ENCODE measurements at places on chromosomes 5 and 9.
A peak's percentile ranks its signal among the peaks of the same experiment; 100 is the strongest.

DNA sequence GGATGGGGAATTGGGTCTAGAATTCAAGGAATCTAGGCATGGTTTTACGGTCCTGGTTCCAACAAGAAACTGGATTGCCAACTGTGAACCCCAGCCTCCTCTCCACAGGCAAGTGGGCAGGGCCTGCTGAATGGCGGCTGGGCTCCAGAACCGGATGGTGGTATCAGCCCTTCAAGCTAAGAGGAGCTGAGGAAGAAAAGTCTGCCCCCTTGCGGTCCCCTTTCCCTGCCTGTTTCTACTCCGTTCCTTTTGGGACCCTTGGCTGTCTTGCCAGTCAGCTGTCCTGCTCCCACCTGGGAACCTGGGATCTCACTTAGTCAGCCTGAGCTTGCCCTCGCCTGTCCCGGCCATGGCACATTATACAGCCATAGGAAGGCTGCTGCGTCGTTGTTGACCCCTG lies 234.4 kb upstream of the DAPK1 start:
- DNase-seq = no peak

GRCh38 chr9:23306731-23307130 lies 519.3 kb downstream of the ELAVL2 start:
- no peak for DNase-seq

DNA sequence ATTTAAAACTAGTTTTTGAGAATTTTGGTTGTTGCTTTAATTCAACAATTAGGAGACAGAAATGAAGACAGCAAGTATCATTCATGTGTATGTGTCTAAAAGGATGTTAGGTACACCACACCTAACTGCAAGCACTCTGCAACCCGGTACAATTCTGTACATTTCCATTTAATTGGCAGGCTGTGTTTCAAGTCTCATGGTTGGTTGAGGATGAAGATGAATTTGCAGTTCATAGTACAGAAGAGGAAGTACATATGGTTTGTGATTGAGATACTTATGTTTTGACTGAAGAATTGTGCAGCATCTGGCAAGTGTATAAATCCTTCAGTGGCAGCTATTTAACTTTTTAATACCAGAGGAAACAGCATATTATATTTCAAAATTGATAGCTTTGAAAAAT lies 628.7 kb upstream of the ZNF608 start:
- no peak for DNase-seq

GRCh38 chr5:161094411-161094810 lies 242.4 kb upstream of the ATP10B start:
- DNase-seq = no peak

- no peak for DNase-seq
Measured at GRCh38 chr9:130501639-130502038, 56.9 kb downstream of the ASS1 start.

GRCh38 chr5:59169081-59169767 lies 586.3 kb downstream of the RAB3C start:
- DNase-seq = no peak

- DNase-seq = no peak
Measured at GRCh38 chr5:103703617-103704016, 141.0 kb upstream of the NUDT12 start.

GRCh38 chr9:91161465-91162300 lies 200.0 kb downstream of the AUH start:
- DNase-seq = no peak

DNA sequence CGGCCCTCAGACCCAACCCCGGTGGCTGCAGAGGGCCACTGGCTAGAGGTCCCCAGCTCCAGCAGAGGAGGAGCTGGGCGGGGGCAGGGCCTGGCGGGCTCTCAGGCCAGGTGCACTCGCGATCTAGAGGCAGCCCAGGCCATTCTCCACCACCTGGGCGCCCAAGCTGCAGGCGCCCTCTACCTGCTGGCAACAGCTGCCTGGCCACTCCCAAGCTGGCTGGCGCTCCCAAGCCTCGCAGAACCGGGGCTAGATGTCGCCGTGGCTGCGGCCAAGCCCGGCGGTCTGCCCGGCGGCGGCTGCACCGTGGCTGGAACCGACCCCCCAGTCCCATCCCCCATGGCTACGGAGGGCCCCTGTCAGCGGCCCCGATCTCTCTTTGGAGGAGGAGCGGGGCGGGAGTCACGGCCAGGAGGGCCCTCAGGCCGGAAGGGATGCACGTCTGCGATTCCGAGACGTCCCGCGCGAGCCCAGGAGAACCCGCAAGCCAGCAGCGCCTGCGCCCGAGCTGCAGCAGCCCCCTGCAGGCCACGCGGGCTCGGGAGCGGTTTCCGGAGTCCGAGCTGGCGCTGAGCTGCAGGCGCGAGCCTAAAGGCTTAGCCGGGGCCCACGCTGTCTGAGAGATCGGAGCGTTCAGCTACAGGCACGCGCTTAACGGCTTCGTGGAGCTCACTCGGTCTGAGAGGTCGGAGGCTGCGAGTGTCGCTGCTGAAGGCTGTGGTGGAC lies 44.3 kb upstream of the BICD2 start:
- peak; percentile 51 for DNase-seq

- DNase-seq = no peak
Measured at GRCh38 chr9:90078988-90079421, 474.2 kb downstream of the GADD45G start.

DNA sequence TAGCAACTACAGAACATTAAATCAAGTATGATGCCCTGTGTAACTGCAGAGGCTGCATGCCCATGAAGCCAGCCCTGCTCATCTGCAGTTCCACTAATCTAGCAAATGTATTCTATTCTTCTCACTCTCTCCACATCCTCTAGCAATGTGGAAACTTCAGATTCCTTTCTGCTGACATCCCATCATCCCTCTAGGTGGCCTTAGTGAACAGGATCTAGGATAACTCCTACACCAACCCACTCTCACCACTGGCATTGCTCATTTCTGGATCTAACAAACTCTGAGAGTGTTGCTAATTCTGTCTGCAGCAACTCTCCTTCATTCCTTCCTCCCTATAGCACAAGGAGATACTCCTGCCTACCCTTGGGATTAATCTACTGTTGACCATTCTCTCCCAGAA lies 80.8 kb downstream of the FAM81B start:
- DNase-seq = no peak

DNA sequence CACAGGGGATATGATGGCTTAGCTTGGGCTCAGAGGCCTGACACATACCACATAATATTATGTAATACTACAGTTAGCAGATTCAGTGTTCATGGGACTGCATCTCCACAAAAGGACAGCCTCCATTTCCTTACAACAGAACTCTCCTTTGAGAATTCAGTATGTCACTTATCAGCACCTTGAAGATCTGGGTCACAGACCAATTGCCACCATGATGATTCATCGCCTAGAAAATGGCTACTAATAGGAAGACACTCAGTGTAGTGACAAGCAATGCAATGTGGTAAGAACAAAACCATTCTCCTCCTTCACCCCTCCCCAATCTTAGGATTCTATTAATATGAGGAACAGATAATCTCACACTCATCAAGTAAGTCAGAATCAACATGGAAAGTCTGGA lies 38.7 kb upstream of the PRLR start:
- DNase-seq = no peak

DNA sequence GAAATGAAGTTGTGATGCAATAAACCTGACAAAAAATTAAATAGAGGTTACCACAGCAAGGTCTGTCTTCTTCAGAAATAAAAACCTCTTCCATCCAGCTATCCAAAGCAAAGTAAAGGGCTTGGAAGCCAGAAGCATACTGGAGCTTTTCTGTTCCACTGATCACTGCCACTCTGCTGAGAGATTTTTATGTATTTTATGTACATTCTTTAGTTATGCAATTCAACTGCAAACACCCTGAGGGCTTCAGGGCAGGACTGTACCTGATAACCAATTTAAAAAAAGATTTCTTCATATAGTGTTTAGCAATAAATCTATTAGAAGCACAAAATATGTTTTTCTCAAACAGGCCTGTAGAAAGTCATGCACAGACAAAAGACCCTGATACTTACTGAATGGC lies 326.9 kb upstream of the PUM3 start:
- DNase-seq = no peak

DNA sequence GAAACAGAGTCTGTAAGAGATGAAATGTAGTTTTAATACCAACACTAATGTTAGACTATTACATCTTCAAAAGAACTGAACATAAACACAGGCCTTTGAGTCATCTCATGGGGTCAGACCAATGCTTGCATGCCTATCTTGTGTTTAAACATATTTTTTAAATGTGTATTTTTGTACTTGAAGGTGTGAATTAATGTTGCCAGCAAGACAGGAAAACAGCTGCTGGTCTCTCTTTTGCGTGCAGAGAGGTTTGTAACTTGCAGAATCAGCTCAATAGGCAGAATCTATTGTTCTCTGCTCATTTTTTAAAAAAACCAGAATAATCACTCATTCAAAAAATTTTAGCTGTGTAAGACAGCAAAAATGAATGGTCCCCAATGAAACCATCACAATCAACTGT lies 180.2 kb downstream of the ALDH1A1 start:
- DNase-seq = no peak

- DNase-seq = no peak
Measured at GRCh38 chr9:128006332-128006996, 25.7 kb upstream of the EEIG1 start.

DNA sequence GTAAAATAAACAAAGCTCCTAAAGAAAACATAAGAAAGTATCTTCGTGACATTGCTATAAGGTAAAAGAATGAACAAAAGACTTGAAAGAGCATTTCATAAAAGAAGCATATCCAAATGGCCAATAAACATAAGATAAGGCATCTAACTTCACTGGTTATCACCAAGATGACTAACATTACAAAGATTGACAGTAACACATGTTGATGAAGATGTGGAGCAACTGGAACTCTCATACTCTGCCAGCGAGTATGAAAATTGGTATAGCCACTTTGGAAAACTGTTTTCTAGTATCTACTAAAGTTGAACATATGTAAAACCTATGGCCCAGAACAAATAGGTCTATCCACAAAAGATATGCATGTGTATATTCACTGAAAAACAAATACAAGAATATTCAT lies 150.5 kb downstream of the SNX18 start:
- no peak for DNase-seq

DNA sequence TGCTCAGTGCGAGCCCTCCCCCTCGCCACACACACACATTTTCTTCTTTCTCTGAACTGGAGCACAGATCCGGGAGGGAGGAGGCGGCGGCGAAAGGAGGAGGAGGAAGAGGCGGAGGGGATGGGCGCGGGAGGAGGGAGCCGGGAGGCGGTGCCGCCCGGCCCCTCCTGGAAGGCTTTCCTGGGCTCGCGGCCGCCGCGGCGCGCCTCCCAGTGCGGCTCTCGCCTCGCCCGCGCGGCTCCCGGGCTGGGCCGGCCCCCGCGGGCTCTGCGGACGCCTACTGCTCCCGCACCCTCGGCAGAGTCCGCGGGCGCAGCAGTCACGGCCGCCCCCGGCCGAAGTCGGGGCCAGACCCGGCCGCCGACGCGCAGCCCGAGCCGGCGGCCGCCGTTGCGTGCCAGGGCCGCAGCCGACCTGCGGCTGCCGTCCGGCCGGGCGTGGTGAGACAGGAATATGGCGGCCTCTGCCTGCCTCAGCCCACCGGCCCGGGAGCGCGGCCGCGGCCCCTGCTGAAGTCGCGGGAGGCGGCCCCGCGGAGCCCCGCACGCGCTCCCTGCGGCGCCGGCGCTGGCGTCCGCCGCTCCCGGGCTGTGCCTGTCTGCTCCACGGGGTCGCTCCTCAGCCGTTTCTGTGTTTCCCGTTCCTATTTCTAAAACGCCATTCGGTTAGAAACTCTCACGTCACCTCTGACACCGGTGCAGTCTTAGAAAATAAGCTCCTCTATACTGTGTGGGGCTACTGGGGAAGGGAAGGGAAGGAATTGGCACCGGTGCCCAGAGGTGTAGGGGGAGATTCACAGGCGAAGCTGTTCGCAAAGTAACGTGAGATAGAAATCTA lies 500 bp upstream of the GNAQ start:
- DNase-seq = peak; percentile 90

GRCh38 chr5:117337064-117337749 lies 762.6 kb upstream of the SEMA6A start:
- no peak for DNase-seq

DNA sequence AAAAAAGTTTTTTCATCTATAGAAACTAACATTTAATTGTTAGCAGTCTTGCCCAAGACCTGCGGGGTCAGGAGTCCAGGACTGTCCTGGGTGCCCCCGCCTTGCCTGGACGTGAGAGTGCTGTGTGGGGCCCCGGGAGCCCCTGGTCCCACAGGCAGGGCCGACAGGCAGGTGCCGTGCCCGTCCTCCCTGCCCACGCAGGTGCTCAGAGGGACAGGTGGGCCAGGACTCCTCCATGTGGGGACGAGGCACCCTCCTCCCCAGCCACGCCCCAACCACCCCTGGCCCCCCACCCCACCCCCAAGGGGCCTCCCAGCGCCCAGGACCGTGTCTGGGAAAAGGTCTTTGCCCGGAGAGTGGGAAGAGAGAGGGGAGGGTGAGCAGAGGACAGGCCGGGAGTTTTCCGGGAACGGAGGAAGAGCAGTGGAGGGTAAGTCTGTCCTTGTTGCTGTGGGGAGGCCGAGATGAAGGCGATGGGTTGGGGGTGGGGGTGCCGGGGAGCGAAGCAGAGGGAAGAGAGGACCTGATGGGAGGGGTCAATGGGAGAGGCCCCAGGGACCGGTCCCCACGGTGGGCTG lies 2.7 kb upstream of the LCN12 start:
- no peak for DNase-seq

DNA sequence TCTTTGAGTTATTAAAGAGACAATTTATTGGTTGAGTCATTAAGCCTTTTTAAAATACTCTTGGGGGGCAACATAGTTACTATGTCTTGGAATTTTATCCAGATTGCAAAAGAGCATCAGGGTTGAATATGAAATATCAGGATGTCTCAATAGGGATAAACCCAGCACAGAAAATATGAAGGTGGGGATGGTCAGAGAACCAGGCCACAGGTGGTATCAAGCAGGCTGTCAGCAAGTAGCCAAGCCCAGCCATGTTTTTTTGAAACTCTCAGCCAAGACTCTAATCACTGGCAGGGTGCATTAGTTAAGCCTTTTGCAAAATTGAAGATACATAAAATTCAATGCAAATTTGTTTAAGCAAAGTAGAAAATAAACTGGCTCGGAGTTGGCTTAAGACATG lies 468.9 kb downstream of the DTWD2 start:
- DNase-seq = no peak

GRCh38 chr5:8720506-8720905 lies 825.4 kb downstream of the SEMA5A start:
- DNase-seq = no peak

GRCh38 chr5:110463106-110463505 lies 263.4 kb downstream of the TMEM232 start:
- DNase-seq = no peak

GRCh38 chr9:92180002-92180400 lies 64.8 kb upstream of the SPTLC1 start:
- no peak for DNase-seq

DNA sequence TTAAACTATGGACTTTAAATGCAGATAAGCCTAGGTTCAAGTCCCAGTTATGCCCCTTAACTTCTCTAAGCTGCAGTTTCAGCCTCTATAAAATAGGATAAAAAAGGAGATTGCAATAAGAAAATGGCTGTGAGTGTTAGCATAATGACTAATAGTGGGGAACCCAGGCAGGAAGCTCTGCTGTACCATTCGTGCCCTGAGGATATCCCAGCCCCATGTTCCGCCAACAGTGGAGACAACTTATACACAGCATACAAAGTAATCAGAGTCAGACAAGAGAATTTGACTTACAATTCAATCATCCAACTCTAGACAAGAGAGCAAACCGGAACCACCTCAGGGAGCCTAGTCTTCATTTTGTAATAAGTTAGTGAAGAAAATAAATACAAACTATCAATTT lies 141.5 kb upstream of the FSTL4 start:
- no peak for DNase-seq
